A549 treated with RU486 at 1 μM for 4 hours (cell line): ENCODE measurements at places on chromosomes 12 and 14. TPM values are rescaled to one million over a fixed set of nuclear protein-coding genes. Genes with fewer than 3 reads are reported as not detected.

EIF2B1 gene
- 31.7 to 36.2 TPM (median 34.1 TPM) in 5 replicates for total RNA-seq

ADCY6 gene
- total RNA-seq = 10.1 to 16.3 TPM (median 15.7 TPM) in 5 replicates

USP15 gene
- total RNA-seq = 28.1 to 38.8 TPM (median 29.9 TPM) in 5 replicates

PPP1R1A gene
- total RNA-seq = 0.09 to 0.10 TPM in 2 of 5 replicates, not detected in the others

PRB2 gene
- total RNA-seq = not detected in 5 replicates

KERA gene
- not detected in 5 replicates for total RNA-seq

FOXN4 gene
- total RNA-seq = not detected in 5 replicates

LHX5 gene
- 0.03 TPM in 1 of 5 replicates, not detected in the others for total RNA-seq

PTGDR gene
- total RNA-seq = not detected in 5 replicates

FAM186B gene
- total RNA-seq = 0.08 to 0.27 TPM (median 0.16 TPM) in 5 replicates

PKP2 gene
- total RNA-seq = 1.8 to 3.2 TPM (median 2.4 TPM) in 5 replicates

EPYC gene
- not detected in 5 replicates for total RNA-seq

KRT6C gene
- not detected in 5 replicates for total RNA-seq

HECTD1 gene
- total RNA-seq = 48.5 to 79.9 TPM (median 65.6 TPM) in 5 replicates

DIO3 gene
- 0.12 TPM in 1 of 5 replicates, not detected in the others for total RNA-seq

CCDC196 gene
- total RNA-seq = not detected in 5 replicates

PYGL gene
- total RNA-seq = 105 to 151 TPM (median 132 TPM) in 5 replicates

NKX2-8 gene
- total RNA-seq = 1.5 to 4.3 TPM (median 3.5 TPM) in 5 replicates

OTX2 gene
- total RNA-seq = not detected in 5 replicates

HOXC5 gene
- total RNA-seq = 0.43 to 1.1 TPM (median 0.80 TPM) in 5 replicates

ARHGAP9 gene
- total RNA-seq = 0.22 to 0.68 TPM (median 0.35 TPM) in 5 replicates

GCN1 gene
- 47.7 to 60.9 TPM (median 56.5 TPM) in 5 replicates for total RNA-seq

ZDHHC22 gene
- total RNA-seq = 0.11 to 0.26 TPM (median 0.20 TPM) in 5 replicates

OVCH1 gene
- not detected in 5 replicates for total RNA-seq

LRRC43 gene
- total RNA-seq = 0.10 to 0.27 TPM (median 0.14 TPM) in 3 of 5 replicates, not detected in the others

CLEC14A gene
- not detected in 5 replicates for total RNA-seq

NTF3 gene
- not detected in 5 replicates for total RNA-seq

MMP14 gene
- total RNA-seq = 0.37 to 0.94 TPM (median 0.74 TPM) in 5 replicates

SLC35F4 gene
- not detected in 5 replicates for total RNA-seq

PMCH gene
- total RNA-seq = not detected in 5 replicates

SPTB gene
- 0.65 to 1.1 TPM (median 0.96 TPM) in 5 replicates for total RNA-seq
